Progenitor cell of endocrine pancreas (in vitro differentiated cells): ENCODE measurements at places on chromosomes 2 and 18.

- H3K4me3 ChIP-seq: no peak overlapping the region
- no peak for DNase-seq
- peaks cover 3% of the 10 kb centered on the region for H3K4me1 ChIP-seq
- H3K36me3 ChIP-seq: no peaks in the 10 kb centered on the region
- H3K27ac ChIP-seq: no peak overlapping the region
These were observed 28.7 kb upstream of the ZEB2 start for GRCh38 chr2:144548532-144549191.

GRCh38 chr2:160916300-160916699 lies 243.9 kb upstream of the TANK start:
- no peak overlapping the region for H3K4me3 ChIP-seq
- DNase-seq: no peak
- no peaks in the 10 kb centered on the region for H3K36me3 ChIP-seq
- no peak overlapping the region for H3K27ac ChIP-seq
- no peaks in the 10 kb centered on the region for H3K27me3 ChIP-seq
- H3K4me1 ChIP-seq: no peaks in the 10 kb centered on the region

DNA sequence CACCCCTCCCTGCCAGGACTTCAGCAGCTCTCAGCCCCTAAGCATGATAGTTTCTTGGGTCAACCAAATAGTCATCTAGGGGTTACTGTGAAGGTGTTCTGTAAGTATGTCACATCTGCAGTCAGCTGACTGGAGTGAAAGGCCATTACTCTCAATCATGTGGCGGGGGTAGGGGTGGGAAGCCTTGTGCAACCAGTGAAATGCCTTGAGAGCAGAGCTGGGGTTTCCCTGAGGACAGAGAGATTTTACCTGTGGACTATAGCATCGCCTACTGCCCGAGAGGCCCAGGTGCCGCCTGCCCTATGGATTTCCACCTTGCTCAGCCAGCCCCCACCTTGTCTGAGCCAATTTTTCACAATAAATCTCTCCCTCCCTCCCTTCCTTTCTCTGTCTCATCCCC lies 20.9 kb upstream of the KLF11 start:
- no peak overlapping the region for H3K4me3 ChIP-seq
- H3K4me1 ChIP-seq: peaks cover 4% of the 10 kb centered on the region
- no peak for DNase-seq
- H3K36me3 ChIP-seq: no peaks in the 10 kb centered on the region
- no peak overlapping the region for H3K27ac ChIP-seq
- peaks cover 11% of the 10 kb centered on the region for H3K27me3 ChIP-seq

- H3K4me1 ChIP-seq: no peaks in the 10 kb centered on the region
- H3K4me3 ChIP-seq: no peak overlapping the region
- no peaks in the 10 kb centered on the region for H3K36me3 ChIP-seq
- no peak overlapping the region for H3K27ac ChIP-seq
- no peaks in the 10 kb centered on the region for H3K27me3 ChIP-seq
- no peak for DNase-seq
These were observed 645.5 kb upstream of the ID2 start for GRCh38 chr2:8036366-8036765.

- H3K36me3 ChIP-seq: peaks cover 2% of the 10 kb centered on the region
- H3K4me3 ChIP-seq: no peak overlapping the region
- H3K4me1 ChIP-seq: no peaks in the 10 kb centered on the region
These were observed 30.0 kb upstream of the BMP10 start for GRCh38 chr2:68901199-68901514.

GRCh38 chr2:229582151-229582550 lies 132.2 kb downstream of the DNER start:
- no peaks in the 10 kb centered on the region for H3K36me3 ChIP-seq
- peaks cover 1% of the 10 kb centered on the region for H3K4me1 ChIP-seq
- H3K4me3 ChIP-seq: no peak overlapping the region
- H3K27ac ChIP-seq: no peak overlapping the region
- no peak for DNase-seq
